ENCODE measurements at places on chromosomes 12 and 14. TPM values are rescaled to one million over a fixed set of nuclear protein-coding genes. Genes with fewer than 3 reads are reported as not detected.

Gene GUCY2C
- not detected for total RNA-seq

DNA sequence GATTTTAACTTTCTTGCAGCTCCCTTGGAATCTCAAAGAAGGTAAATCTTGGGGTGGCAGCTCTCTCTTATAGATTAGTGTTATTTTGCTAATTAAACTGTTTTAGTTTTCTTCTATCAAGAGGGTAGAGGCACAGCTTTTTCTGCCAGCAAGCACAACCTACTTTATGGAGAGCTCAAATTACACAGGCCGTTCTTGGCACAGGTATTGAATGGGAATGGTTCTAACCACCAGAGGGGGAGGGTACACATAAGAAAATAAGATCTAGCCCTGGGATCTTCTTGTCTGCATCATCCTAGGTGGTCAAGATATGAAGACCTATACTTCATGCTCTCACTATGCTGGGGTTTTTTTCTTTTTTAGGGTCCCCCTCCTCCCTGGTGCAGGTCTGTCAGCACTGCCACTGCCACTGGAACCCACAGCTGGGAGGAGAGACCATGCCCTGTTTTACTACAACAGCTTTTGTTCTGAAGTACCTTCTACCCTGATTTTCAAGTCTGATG is 48.6 kb upstream of the STAC3 start:
- no peaks in the 10 kb centered on the region for H3K27me3 ChIP-seq
- H3K36me3 ChIP-seq = peaks cover 5% of the 10 kb centered on the region
- DNase-seq = no peak

- H3K27me3 ChIP-seq = no peaks in the 10 kb centered on the region
- no peak for DNase-seq
- no peaks in the 10 kb centered on the region for H3K4me1 ChIP-seq
- no peak overlapping the region for H3K4me3 ChIP-seq
These were observed 14.2 kb upstream of the MYO1A start for GRCh38 chr12:57063991-57064685.

- DNase-seq = no peak
- no peak overlapping the region for H3K4me3 ChIP-seq
- H3K4me1 ChIP-seq = no peaks in the 10 kb centered on the region
- H3K36me3 ChIP-seq = no peaks in the 10 kb centered on the region
These were observed 23.1 kb downstream of the FBRSL1 start for GRCh38 chr12:132513070-132513398.

Gene GALC
- total RNA-seq = 22.5 TPM
